ENCODE measurements at places on chromosomes 11 and 22.
A peak's percentile ranks its signal among the peaks of the same experiment; 100 is the strongest.

GRCh38 chr11:134244593-134244992 lies 8.6 kb downstream of the THYN1 start:
- no peak for DNase-seq

DNA sequence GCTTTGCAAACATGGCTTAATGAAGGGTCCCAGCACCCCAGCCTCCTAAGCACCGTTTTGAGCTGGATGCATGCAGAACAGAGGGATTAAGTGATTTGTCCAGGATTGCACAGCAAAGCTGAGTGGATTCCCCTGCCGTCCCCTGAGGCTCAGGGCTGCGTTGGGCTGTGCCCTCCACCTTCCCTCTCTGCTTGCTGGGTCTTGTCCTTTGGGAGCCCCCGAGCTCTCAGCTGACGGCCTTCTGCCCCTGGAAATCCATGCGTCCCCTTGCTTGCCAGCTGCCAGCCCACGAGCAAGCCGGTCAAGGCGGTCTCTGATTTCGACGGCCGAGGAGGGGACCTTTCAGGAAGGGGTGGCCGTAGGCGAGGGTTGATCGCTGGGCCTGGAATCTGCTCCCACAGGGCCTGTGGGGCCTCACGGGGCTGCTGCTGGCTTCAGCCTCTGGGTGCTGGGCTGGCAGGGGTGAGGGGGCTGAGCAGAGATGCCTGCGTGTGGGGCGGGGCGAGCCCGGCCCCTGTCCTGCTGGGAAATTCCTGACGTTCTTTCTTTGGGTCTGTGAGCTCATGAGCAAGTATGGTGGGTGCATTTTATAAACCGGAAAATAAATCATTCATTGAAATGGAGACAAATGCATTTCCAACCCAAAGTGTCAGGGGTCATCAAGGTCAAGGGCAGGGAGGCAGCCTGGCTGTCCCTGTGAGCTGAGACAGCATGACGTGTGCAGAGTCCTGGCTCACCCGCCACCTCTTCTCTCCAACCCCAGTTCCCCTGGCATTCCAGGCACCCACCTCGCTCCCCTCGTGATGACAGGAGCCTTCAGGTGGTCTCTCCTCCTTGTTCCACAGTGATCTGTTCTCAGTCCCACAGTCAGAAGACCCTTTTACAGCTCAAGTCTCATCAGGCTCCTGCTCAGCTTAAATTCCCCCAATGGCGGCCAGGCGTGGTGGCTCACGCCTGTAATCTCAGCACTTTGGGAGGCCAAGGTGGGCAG lies 28.1 kb downstream of the FGF4 start:
- DNase-seq: no peak

DNA sequence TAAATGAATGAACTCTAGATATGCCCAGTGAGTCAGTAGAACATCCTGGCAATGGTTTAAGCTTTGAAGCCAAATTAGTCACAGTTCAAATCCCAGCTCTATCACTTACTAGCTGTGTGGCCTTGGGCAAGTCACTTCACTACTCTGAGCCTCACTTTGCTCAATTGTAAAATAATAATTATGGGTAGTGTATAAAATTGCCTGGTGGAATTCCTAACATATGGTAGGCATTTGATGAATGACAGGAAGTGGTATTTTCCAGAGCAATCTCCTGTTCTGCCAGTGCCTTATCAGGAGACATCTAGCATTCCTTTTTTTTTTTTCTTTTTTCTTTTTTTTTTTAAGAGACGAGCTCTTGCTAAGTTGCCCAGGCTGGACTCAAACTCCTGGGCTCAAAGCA lies 13.0 kb downstream of the SCN4B start:
- DNase-seq: no peak

- DNase-seq: peak; percentile 83
Observed at GRCh38 chr11:64021757-64022093, 14.0 kb upstream of the FLRT1 start.

DNA sequence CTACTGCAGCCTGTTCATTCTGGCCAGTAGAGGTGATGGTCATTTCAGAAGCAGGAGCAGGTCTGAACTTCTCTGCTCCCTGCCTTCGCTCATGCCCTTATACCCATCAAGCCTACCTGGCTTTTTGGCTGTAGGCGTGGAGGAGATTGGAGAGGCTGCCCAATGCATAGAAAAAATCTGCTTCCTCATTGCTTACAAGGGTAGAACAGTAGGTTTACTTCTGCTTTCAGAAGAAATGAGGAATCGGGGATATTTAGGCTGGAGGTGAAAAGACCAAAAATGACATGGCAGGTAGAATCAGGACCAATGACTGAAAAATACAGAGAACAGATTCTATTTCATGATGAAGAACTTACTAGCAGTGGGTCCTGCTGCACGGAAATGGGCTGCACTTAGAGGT lies 72.9 kb upstream of the YWHAH start:
- no peak for DNase-seq

GRCh38 chr22:47012589-47013370 lies 250.3 kb downstream of the TBC1D22A start:
- no peak for DNase-seq

Data from NCI-H2171 treated with DMSO at 0.1 percent for 48 hours (cell line).